ENCODE measurements at places on chromosomes 11 and 22.
A peak's percentile ranks its signal among the peaks of the same experiment; 100 is the strongest.

DNA sequence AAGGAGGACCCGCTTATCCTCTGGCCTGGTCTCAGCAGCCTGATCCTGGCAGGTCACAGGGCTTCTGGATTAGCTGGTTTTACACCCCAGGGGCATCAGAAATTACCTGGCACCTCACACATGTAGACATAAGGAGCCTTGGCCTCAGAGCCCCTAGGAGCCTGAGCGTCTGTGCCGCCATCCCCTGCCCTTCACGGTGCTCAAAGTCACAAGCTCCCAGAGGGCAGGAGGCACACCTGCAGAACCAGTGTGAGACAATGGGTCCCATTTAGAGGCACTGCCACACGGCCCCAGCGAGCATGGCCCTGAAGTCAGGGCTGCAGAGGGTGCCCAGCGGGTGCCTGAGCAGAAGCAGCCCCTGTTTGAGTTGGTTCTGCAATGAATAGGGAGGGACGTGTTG lies 3.9 kb downstream of the DGKZ start:
- DNase-seq, result no peak

GRCh38 chr11:65132988-65133700 lies 1.2 kb downstream of the SYVN1 start:
- DNase-seq, result no peak

- no peak for DNase-seq
These were observed 12.7 kb upstream of the PANX2 start for GRCh38 chr22:50157709-50158375.

GRCh38 chr11:57974848-57975601 lies 48.7 kb upstream of the OR9Q1 start:
- peak; percentile 3 for DNase-seq

DNA sequence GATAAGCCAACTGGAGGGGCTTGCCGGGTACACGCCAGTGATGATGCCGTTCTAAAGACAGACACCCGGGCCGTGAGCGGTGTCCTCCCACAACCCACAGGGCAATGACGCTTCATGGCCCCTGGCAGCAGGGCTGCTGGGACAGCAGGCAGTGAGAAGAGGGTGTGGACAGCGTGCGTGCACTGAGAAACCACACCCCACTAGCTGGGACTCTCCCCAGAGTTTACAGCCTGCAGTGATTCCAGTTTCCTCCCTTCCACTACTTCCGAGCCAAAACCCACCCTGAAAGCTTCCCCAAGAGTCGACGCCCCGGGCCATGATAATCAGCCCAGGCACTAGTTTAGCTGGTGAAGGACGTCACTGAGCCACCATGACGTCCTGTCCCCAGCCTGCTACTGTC lies 29.2 kb downstream of the CPT1A start:
- no peak for DNase-seq

DNA sequence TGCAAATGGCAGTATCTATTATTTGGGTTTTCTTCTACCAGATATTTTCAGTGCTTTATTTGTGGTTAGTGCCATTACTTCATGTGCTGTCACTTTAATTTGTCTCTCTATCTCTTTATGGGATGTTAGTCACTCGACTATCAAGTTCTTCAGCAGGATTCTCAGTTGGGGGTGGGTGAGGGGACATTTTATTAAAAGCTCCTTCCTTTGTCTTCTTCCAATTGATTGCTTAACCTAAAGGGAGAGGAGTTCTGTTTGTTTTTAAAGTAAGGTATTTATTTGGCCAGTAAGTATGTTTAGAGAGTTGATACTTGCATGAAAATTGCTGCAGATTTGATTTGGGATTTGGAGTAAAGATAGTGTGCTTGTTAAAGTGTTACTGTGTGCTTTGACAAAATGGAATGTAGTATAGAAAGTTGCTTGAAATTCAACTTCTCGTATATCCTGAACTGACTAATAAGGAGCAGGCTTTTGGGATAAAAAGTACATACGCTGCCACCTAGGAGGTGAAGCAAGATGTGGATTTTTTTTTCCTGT lies 10.3 kb downstream of the YAP1 start:
- DNase-seq, result no peak

All from iris pigment epithelial cell (primary cell).